ENCODE measurements at places on chromosomes 3 and 15.
A peak's percentile ranks its signal among the peaks of the same experiment; 100 is the strongest.

DNA sequence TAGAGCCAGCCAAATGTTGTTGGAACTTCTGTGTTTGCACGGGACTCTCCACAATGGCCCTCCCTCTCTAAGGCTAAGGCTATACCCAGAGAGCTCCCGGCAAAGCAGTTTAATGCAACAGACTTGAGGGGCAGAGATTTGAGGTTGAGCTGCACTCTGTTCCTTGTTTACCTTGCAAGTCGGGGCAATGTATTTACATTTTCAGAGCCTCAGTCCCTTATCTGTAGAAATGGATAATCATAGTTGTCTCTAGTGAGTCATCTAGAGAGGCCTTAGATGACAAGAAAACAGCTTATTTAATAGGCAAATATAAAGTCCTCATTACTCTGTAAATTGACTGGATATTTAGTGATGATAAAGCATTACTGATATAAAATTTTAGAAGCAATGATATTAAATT lies 917.7 kb downstream of the MCTP2 start:
- no peaks in the 10 kb centered on the region for H3K27me3 ChIP-seq
- H3K4me1 ChIP-seq, result no peaks in the 10 kb centered on the region
- DNase-seq, result no peak
- H3K36me3 ChIP-seq, result no peaks in the 10 kb centered on the region

DNA sequence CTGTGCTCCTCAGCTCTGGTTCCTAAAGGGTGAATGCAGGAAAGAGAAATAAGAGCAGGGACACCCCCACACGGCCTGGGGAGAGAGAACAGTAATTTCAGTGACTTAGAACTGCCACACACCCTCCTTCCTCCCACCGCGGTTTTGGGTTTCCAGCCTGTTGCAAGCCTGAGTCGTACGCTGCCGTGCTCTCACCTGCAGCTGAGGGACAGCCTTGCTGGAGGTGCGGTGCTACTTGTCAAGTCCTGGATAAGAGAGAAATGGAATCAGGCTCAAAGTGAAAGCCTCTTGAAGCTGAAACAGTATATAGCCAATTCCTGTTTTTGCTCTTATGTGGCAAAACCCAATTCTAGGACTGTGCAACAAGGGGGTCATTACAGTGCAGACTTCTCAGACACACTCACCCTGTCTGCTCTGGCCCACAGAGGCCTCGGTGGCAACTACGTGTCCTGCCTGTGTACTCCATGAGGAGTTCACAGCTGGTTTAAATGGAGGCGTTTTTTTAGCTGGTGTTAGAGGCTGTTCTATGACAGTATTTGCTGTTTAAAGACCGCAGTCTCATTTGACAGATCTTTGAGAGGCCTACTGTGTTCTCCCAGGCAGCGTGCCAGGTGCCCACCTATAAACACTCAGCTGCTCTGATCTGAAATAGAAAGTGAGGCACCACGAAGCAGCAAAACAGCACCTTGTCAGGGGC lies 42.9 kb downstream of the TBC1D2B start:
- H3K27me3 ChIP-seq, result no peaks in the 10 kb centered on the region
- peak; percentile 75 for DNase-seq
- no peaks in the 10 kb centered on the region for H3K36me3 ChIP-seq
- H3K4me3 ChIP-seq, result peak overlapping the region; percentile 26
- peak overlapping the region; percentile 77 for H3K27ac ChIP-seq

DNA sequence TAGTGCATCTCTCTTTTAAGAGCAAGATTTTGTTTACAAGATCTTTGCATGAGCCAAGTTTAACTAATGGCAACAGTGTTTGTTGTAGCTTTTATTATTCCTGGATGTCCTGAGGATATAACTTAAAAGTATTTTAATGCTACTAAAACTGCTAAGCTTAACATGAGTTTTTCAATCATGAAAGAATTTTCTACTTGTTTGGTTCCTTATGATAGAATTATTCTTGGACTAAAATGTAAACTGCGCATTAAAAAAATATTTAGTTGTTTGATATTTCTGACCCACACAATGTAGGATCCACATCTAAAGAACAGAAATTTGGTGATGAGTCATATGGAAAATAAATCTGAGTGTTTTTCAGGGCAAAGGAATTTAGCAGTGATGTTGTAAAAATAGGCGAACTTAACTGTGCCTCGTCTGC lies 70.8 kb downstream of the RAP2B start:
- H3K4me1 ChIP-seq, result peaks cover 2% of the 10 kb centered on the region
- DNase-seq, result no peak
- H3K27ac ChIP-seq, result no peak overlapping the region
- no peaks in the 10 kb centered on the region for H3K27me3 ChIP-seq

GRCh38 chr3:4395448-4395847 lies 71.6 kb downstream of the SUMF1 start:
- H3K4me3 ChIP-seq, result no peak overlapping the region
- no peaks in the 10 kb centered on the region for H3K4me1 ChIP-seq
- DNase-seq, result no peak
- no peaks in the 10 kb centered on the region for H3K27me3 ChIP-seq

DNA sequence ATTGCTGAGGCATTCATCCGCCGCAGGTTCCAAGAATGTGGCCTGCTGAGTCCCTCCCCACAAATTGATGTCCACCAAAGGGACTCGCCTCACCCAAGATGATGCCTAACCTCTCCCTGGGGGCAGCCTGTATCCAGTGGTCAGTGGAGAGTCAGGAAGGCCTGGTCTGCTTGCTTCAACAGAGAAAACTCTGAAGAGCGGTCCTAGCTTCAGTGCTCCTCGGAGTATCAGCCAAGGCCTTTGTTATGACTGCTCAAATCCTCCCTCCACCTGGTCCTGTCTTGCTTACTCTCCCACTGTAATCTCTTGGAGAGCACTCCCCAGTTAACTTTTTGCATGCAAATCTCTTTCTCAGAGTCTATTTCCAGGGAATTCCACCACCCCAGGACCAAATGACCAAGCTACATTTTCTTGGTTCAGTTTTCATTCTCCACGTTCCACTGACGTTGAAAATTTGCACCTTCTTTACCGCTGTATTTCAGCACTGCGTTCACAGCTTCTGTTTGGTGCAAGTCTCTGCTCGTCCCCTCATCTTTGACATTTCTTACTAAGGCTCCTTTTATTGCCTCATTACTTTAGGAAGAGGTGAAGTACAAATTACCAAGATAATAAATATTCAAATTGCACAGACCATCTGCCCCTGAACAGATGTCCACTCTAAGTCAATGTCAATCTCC lies 22.3 kb downstream of the CMTM7 start:
- H3K36me3 ChIP-seq, result no peaks in the 10 kb centered on the region
- H3K27ac ChIP-seq, result peak overlapping the region; percentile 59
- no peaks in the 10 kb centered on the region for H3K27me3 ChIP-seq

- no peak for DNase-seq
- H3K36me3 ChIP-seq, result no peaks in the 10 kb centered on the region
Measured at GRCh38 chr15:101389362-101389761, 94.3 kb upstream of the SNRPA1 start.

GRCh38 chr15:96182736-96183513 lies 147.6 kb upstream of the NR2F2 start:
- H3K36me3 ChIP-seq, result no peaks in the 10 kb centered on the region
- DNase-seq, result no peak
- no peak overlapping the region for H3K27ac ChIP-seq

- no peaks in the 10 kb centered on the region for H3K36me3 ChIP-seq
- no peaks in the 10 kb centered on the region for H3K27me3 ChIP-seq
- no peak overlapping the region for H3K4me3 ChIP-seq
Measured at GRCh38 chr3:182246870-182247269, 535.1 kb downstream of the SOX2 start.

DNA sequence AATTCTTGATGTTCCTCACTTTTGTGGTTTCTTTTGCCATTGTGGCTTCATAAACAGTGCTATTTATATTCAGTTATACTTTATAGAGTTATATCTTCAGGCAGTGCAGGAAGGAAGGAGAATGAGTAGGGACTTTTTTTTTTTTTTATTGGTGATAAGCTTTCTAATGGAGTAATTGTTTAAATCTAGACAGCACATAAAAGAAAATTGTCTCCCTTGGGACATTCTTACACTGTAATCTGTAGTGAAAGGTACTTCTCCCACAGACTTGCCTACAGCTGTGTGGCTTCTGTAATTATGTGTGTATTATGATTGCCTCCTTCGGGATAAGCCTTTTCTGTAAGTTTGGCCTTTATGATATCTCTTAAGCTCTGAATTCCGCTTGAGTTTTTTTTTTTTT lies 41.6 kb downstream of the WDR76 start:
- H3K4me3 ChIP-seq, result no peak overlapping the region
- H3K4me1 ChIP-seq, result no peaks in the 10 kb centered on the region
- no peaks in the 10 kb centered on the region for H3K27me3 ChIP-seq
- H3K36me3 ChIP-seq, result peaks cover 15% of the 10 kb centered on the region

DNA sequence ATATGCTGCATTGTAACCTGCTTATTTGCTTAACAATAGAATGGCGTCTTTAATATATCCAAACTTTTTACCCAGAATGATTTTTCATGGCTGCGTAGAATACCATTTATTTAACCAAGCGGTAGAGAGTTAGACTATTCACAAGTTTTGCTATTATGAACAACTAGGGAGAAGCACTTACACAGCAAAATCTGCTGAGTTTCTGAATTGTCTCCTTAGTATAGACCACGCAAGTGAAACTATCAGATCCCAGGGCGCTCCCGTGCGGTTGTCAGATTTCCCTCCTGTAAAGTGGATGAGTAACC lies 12.6 kb upstream of the ADPGK start:
- no peaks in the 10 kb centered on the region for H3K27me3 ChIP-seq
- no peak for DNase-seq
- no peak overlapping the region for H3K27ac ChIP-seq
- H3K4me3 ChIP-seq, result peak overlapping the region; percentile 43
- H3K36me3 ChIP-seq, result no peaks in the 10 kb centered on the region
- H3K4me1 ChIP-seq, result peaks cover 10% of the 10 kb centered on the region

DNA sequence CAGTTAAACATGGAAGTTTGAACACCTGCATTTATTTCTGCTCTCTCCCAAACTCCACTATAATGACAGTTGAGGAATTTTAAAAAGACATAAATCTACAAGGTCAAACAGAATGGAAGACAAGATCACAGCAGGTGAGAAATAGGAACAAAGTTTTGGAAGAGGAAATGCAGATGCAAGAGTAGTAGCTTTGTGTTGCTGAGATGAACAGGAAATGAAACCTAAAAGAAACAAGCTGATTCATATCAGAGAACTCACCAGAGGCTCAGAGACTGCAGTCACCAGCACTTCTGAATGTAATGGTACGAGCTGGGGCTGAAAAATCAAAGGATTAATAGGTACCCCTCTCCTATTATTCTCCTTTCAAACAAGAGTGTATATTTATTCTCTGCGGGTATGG lies 459.9 kb downstream of the RAP2B start:
- no peak for DNase-seq
- peak overlapping the region; percentile 25 for H3K4me3 ChIP-seq
- H3K4me1 ChIP-seq, result peaks cover 11% of the 10 kb centered on the region
- H3K36me3 ChIP-seq, result no peaks in the 10 kb centered on the region
- no peaks in the 10 kb centered on the region for H3K27me3 ChIP-seq

GRCh38 chr3:29274667-29275066 lies 6.2 kb upstream of the RBMS3 start:
- DNase-seq, result no peak
- H3K4me1 ChIP-seq, result no peaks in the 10 kb centered on the region
- no peaks in the 10 kb centered on the region for H3K36me3 ChIP-seq

DNA sequence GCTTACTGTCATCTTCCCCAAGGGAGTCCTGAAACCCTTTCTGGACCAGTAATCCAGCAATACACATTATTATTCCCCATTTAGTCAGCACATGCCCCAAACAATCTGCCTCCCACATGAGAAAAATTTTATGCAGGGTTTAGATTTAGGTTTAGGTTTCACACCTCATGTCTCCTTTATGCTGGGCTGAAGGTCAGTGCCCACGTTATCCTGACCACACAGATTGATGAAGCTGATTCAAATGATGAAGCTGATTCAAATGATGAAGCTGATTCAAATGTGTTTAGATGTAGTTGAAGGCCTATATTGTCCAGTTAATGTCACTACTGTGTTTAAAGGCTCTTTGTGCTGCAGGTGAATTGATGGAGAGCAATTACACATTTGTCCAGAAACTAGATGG lies 18.1 kb upstream of the ZBED2 start:
- DNase-seq, result no peak
- H3K4me3 ChIP-seq, result no peak overlapping the region
- peaks cover 42% of the 10 kb centered on the region for H3K4me1 ChIP-seq
- H3K36me3 ChIP-seq, result peaks cover 6% of the 10 kb centered on the region
- H3K27ac ChIP-seq, result no peak overlapping the region
- no peaks in the 10 kb centered on the region for H3K27me3 ChIP-seq

DNA sequence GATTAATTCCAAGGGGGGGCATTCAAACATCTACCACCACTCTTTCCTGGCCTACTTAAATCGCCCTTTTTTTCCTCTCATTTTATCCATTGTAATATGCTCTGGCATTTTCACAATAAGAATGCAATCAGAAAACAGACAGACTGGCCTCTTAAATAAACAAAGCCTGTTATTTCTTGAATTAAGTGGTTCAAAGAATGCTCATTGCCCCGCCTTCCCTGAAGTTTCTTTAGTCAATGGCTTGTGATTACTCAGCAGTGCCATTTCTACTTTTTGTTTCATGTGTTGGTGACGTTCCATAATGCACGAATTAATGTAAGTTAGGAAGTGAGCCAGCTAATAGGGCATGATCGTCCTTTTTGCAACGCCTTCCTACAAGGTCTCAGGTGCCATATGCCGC lies 68.0 kb downstream of the FBN1 start:
- H3K27me3 ChIP-seq, result no peaks in the 10 kb centered on the region
- no peak overlapping the region for H3K4me3 ChIP-seq

DNA sequence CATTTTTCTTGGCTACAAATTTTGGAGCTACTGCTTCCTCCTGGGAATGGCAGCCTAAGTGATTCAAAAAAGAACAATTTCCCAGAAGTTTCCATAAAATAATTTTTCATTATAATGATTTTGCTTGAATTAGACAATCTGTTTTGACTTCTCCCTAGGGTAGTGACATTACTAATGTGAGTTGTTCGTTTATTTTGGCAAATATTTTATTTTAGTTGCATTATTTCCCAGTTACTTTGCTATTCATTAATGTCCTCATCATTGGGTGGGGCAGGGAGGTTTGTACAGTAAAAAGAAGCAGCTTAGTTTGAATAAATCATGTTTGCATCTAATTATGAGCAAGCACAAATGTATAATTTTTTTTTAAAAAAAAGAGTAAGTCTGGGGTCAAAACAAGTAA lies 686.6 kb downstream of the ROBO2 start:
- DNase-seq, result no peak
- H3K27me3 ChIP-seq, result no peaks in the 10 kb centered on the region
- no peaks in the 10 kb centered on the region for H3K4me1 ChIP-seq
- H3K4me3 ChIP-seq, result no peak overlapping the region
- H3K36me3 ChIP-seq, result no peaks in the 10 kb centered on the region
- H3K27ac ChIP-seq, result no peak overlapping the region

GRCh38 chr3:99145031-99145430 lies 243.5 kb upstream of the DCBLD2 start:
- no peak for DNase-seq
- H3K27me3 ChIP-seq, result no peaks in the 10 kb centered on the region
- no peak overlapping the region for H3K4me3 ChIP-seq
- H3K27ac ChIP-seq, result no peak overlapping the region
- H3K4me1 ChIP-seq, result no peaks in the 10 kb centered on the region

GRCh38 chr3:58560771-58561311 lies 16.4 kb downstream of the FAM107A start:
- no peaks in the 10 kb centered on the region for H3K4me1 ChIP-seq
- DNase-seq, result no peak
- no peak overlapping the region for H3K27ac ChIP-seq
- no peaks in the 10 kb centered on the region for H3K36me3 ChIP-seq
- no peaks in the 10 kb centered on the region for H3K27me3 ChIP-seq

GRCh38 chr3:61940236-61940635 lies 378.9 kb downstream of the PTPRG start:
- H3K4me3 ChIP-seq, result no peak overlapping the region
- no peak overlapping the region for H3K27ac ChIP-seq
- no peaks in the 10 kb centered on the region for H3K27me3 ChIP-seq
- no peaks in the 10 kb centered on the region for H3K4me1 ChIP-seq
